ENCODE measurements at places on chromosomes 4 and X.
A peak's percentile ranks its signal among the peaks of the same experiment; 100 is the strongest.

DNA sequence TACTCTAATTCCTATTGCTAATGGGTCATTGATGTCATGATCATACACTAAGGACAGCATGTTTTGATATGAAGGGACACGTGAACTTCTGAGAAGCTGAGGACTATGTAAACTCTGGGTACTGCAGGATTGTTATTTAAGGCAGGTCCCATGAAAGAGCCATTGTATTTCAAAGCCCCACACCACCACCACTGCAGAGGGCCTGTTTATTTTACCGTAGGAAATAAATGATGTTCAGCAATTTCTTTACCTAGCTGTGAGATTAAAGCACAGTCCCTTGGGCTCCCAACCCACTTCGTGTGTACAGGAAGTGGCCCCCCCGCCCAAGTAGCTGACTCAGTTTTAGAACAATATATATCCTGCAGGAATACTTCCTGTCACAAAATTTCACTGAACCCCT is 89.8 kb upstream of the ACSL4 start:
- DNase-seq: no peak

DNA sequence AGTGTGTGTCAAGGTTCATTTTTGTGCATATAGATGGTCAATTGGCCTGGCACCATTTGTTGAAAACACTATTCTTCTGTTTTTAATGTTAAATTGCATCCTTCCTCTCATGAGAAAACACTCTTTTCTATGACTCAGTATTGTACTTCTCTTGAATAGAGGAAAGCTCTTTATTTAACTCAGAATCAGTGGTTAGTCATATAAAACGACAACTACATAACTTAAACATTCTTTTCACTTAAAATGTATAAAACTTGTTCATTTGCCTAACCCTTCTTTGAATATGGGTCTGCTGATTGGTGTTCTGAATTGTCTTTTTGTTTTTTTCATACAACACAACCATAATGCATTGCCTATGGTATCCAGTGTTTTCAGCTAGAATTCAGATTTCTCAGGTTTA is 17.2 kb upstream of the MRPL1 start:
- DNase-seq: no peak

- DNase-seq: no peak
These were observed 56.6 kb downstream of the AFM start for GRCh38 chr4:73538162-73538561.

DNA sequence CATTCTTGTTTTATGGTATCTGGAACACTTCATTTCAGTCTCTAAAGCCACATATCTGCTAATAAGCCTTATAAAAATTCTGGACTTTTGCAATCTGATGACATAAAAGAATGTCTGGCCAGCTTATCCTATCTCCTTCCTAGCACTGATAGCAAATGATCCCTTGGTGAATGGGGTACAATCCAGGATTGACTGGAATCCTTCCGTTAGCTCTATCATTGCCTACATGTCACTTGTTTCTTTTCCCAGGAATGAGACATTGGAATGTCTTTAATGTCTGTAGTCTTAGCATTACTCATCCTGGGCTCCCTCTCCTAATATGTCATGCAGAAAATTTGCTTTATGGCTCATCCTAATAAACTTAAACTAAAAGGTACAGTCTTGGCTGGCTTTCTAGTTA is 14.8 kb upstream of the PABPC4L start:
- no peak for DNase-seq

DNA sequence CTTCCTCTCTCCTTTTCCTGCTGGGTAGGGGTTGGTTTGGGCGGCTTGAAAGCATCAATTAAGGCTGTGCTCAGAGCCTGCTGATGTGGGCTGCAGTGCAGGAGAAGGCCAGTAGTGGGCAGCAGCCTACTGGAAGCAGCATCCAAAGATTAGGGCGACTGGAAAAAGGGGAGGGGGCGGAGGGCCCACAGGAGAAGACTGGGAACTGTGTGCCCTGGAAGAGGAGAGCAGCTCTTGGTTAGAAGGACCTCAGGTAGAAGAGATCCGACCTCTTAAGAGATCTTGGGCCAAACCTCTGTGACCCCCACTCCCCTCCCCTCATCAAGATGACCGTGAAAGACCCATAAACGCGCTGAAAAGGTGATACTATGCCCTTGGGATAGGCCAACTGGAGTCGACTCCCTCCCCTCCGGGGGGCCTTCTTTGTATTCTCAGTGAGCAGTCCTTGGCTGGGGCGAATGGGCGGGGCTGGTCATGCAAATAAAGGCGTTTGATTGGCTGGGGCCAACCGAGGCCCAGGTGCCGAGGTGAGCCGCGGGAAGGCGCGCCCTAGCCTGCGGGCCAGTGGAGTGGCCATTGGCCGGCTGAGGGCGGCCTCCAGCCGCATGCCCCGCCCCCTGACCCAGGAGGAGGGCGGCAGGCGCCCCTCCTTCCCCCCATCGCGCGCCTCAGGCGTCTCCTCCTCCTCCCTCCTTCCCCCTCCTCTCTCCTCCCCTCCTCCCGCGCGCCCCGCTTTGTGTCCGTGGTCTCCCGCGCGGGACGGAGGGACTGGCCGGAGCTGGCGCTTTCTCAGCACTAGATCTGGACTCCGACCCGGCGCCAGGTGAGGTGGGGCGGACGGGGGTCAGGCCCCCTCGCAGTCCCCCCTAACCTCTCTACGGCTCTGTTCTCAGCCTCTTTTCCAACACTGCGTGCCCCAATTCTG is 10.1 kb downstream of the DLG3 start:
- peak; percentile 86 for DNase-seq

- DNase-seq: no peak
These were observed 52.4 kb upstream of the IGFBP7 start for GRCh38 chr4:57162499-57163019.

- no peak for DNase-seq
These were observed 6.2 kb downstream of the CSF2RA start for GRCh38 chrX:1274786-1275185.

DNA sequence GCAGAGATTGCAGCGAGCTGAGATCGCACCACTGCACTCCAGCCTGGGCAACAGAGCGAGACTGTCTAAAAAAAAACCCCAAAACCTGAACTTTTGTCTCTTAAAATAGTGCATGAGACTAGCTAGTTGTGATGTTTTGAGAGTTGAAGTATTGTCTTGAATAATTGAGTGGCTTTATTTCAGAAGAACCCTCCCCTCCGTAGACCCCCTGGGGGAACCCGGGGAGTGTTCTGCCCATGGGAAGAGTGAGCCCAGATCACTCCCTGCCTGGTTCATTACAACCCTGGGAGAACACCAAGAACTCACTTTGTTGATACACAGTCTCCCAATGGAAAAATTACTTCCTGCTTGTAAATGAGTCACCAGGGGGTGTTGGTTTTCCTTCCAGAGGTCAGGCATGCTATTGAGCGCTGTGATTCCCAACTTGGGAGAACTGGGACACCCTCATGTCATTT is 65.3 kb upstream of the SHISA3 start:
- no peak for DNase-seq

- no peak for DNase-seq
These were observed 41.0 kb downstream of the BEX3 start for GRCh38 chrX:103417370-103417769.

- no peak for DNase-seq
These were observed 287.5 kb downstream of the ACTRT1 start for GRCh38 chrX:127764674-127765073.

DNA sequence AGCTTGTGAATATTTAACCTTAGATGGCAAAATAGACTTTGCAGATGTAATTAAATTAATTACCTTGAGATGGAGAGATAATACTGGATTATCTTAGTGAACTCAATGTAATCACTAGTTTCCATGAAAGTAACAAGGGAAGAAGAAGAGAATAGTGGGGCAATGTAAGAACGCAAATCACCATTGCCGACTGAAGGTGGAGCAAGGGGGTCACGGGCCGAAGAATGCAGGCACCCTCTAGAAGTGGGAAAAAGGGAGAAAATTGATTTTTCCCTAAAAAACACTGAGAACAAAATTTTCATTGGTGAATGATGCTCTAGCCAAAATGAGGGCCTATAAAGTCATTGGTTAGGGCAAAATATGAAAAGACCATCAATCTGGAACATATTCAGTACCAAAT is 375.6 kb upstream of the EPHA5 start:
- no peak for DNase-seq

- no peak for DNase-seq
These were observed 347.4 kb downstream of the BCOR start for GRCh38 chrX:39750256-39750790.

Measured in CD4-positive, alpha-beta T cell treated with Interleukin-17A for 1 hour (primary cell).